Activated naive CD8-positive, alpha-beta T cell treated with anti-CD3 and anti-CD28 coated beads, Interleukin-2, amount 10 ng/mL, durations not matched to agents 7 days and 5 days (primary cell): ENCODE measurements at places on chromosomes 1 and 21.

DNA sequence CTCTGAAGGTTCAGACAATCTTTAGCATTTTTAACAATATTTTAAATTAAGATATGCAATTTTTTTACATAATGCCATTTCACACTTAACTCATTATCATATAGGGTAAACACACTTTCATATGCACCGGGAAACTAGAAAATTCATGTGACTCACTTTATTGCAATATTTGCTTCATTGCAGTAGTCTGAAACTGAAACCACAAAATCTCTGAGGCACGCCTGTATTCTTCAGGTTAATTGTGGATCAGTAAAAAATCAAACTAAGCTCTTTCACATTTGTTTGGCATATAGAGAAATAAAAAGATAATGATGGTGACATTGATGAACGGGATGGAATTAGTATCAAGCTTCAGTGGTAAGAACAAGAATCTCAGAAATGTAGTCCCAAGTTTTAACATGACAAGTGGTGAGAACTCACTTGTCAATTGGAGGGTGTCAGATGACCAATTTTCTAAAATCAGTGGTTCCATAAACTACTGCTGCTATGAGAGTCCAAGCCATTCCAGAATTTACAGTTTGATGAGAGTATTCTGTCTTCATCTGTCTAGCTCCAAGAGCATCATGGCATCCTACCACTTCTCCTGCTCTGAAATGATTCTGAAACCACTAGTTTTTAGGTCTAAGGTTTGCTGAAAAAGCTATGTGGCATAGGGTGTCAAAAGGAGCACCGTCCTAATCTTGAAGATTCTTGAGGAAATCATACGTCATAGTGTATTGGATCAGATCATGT is 281.0 kb downstream of the PTPRC start:
- no peak for DNase-seq

DNA sequence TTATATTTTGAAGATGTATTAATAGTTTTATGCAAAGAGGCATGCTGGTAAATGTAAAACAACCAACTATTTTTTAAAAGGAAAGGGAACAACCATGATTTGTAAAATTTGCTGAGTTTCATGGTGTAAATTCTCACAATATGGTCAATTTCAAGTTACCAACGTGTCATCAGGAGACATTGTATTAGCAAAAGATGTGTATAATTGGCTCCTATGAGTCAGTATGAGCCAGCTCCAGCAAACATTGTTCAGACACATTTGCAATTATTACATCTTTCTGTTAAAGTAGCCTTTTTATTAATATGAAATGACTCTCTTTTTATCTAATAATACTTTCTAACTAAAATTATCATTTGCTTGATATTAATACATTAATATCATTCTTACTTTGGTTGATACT is 15.3 kb downstream of the CFH start:
- DNase-seq: no peak

- DNase-seq: no peak
Measured at GRCh38 chr1:233859446-233859845, 45.0 kb upstream of the SLC35F3 start.

- no peak for DNase-seq
Measured at GRCh38 chr1:172863031-172863430, 187.7 kb downstream of the TNFSF18 start.

GRCh38 chr1:47187231-47187925 is 2.5 kb downstream of the PDZK1IP1 start:
- DNase-seq: no peak

DNA sequence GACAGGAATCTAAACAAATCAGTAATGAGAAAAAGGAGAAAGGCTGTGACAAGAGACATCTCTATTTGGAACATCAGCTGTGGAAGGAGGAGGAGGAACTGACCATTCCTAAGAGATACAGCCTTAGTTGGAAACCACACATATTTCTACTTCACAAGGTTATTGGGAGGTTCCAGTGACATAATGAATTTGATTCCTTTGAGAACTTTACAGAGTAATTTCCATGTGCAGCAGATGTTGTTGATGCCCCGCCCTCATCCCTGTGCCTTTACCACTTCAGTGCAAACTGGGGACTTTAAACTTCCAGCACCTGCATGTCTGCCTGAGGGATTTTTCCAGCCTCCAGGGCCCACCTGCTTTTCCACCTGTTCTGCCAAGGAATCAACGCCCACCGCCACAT is 9.3 kb upstream of the ST6GALNAC5 start:
- no peak for DNase-seq

- no peak for DNase-seq
Measured at GRCh38 chr21:42475036-42475435, 21.0 kb downstream of the RSPH1 start.

DNA sequence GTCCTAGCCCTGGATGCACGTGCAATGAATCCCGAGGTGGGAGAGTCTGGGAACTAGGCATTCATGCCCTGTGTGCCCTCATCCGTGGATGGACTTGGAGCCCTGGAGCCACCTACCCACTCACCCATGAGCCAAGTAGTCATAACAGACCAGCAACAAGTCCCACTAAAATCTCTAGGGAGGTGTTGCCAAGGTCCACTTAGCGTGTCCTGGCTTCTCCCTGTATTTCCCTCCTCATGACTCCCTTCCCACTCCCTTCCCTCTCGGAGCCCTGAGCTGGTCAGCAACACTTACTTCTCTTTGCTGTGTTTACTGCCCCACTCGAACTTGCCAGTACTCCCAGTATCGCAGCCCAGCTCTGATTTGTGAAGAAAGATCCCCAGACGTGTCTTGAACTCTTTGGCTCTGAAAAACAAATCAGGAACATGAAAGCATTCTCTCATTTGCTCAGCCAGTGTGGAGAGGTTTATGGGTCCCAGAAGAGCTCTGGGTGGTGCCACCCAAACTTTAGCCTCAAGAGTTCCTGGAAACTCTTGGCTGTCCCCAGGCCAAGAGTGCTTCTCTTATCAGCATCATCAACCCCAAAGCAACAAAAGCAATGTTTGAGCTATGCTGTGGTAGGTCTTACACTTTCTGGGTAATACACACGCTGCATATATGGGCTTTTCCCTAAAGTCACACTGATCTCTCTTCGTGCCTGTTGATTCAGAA is 1.1 kb downstream of the RGS16 start:
- DNase-seq: no peak

DNA sequence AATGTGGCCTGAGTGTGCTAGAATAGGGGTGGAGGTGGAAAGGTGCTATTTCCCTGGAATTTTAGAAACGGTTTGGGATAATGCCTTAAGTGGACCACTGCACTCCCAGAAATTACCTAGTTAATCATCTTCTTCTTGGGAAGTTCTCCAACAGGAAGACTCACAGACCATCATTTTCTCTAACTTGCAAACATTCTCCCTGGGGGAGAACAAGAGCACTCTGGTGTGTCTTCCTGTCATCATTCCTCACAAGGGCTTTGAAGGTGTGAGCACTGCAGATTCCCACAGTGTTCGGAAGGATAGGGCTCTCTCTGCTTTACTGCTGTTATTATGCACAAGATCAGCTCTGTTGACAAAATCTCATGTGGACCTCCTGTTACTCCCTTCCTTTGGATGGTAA is 54.9 kb upstream of the TSPAN2 start:
- no peak for DNase-seq

GRCh38 chr1:229149435-229149834 is 121.5 kb upstream of the RAB4A start:
- no peak for DNase-seq

GRCh38 chr1:67060811-67061218 is 6.9 kb upstream of the SLC35D1 start:
- DNase-seq: no peak

DNA sequence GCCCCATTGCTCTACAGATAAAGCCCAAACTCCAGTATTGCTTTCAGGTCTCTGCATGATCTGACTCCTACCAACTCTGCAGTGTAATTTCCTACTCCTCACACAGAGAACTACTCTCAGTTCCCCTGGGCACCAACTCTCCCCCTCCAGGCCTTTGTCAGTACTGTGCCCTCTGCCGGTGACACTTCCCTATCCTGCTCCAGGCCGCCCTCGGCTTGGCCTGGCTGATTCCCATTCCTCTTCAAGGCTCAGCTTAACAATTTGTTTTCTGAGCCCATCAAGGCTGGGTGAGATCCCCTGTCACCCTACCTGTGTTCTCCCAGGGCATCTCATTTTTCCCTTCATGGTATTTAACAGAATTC is 2.6 kb downstream of the SLAMF8 start:
- DNase-seq: no peak

DNA sequence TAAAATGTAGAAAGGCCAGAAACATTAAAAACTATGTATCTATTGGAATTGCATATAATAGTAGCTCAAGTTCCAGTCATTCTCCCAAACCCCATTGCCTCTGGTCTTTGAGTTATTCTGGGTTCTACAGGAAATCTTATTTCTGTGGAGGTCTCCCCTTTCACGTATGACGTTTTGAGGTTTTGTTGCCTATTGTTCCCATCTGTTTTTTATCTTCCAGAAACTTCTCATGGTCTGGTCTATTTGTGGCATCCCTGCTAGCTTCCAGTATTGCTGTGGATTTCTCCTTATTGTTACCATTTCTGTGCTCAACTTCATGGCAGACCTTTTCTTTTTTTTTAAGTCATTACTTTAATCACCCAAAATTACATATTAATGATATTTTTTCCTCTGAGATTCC is 43.3 kb downstream of the DTL start:
- DNase-seq: no peak

DNA sequence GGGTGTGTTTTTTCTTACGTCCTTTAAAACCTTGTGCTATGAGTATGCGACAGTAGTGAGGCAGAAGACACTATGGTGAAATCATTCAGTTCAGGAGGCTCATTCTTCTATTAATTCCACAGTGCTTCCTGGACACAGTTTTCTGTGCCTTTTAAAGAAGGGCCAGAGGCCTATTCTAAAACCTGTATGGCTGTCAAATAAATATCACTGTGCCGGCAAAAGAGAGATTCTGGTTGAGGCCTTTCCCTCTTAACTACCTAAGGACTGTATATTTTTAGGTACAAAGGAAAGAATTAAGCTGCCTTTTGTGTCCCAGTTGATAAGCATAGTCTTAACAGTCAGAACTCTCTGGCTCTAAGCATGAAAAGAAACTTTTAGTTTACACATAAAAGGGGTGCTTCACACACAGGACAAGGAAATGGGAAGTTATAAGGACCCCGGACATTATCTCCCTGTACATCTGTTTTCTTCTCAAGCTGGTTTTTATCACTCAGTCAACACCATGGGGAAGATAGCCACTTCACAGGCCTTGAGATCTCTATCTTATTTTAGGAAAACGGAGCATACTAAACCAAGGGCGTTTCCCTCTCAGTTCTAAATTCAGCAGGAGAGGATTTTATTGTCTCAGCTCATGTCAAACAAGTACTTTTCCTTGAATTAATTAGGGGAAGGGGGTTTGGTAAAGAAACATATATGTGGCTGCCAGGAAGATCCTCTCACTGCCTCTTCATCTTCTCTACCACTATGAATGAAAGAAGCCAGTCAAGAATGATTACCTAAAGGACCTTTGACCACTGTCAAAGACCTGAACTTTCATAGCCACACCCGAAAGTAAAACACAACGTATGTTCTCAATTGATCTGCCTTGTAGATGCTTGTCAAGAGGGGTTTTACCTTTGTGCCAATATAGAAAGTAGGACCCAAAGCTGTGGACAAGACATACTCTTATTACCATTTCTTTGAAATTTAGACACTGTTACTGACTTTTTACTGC is 71.4 kb upstream of the HSPA13 start:
- DNase-seq: no peak

GRCh38 chr1:10664251-10664650 is 132.2 kb downstream of the CASZ1 start:
- DNase-seq: no peak

DNA sequence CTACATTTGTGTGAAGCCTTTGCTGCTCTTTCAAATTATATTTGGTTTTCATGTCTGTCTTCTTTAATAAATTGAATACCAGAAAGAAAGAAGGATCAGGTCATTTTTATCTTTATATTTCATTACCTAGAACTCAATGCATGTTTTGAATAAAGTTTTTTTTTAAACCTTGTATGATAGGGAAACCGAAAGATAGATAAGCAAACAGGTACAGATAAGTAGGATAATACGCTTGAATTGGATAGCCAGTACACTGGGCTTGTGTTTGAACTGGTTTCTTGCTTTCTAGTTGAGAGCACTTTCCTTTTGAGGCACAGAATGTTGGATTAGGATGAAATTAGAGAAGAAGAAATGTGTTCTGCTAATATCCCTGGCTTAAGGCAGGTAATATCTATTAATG is 46.9 kb downstream of the PKN2 start:
- no peak for DNase-seq

GRCh38 chr1:190963321-190963720 is 485.7 kb upstream of the BRINP3 start:
- no peak for DNase-seq

DNA sequence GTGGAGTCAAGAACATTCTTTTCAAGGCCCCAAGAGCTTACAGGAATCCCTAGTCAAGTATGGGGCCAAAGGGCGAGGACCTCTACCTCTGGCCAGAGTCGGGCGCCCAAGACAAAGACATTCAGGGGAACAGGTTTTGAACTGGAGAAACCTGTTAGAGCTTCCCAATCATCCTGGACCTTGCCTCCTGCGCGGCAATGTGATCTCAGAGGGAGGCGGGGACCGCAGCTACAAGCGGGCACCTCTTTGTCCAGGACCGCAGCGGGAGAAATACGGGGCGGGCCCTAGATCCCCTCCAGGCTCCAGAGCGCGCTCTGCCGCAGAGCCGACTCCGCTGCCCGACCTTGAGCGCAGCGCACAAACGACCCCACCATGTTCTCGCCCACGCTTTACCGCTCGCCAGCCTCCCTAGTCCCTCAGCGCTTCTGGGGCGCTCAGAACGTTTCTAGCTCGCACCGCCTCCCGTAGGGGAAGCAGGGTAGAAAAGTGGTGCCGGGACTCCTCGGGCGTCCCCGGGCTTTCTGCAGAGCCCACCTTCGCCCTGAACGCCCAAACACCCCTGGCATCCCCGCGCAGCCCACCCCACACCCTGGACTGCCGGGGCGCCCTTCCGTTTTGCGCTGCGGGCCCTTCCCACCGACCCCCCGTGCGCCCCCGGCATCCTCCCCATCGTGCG is 28.1 kb downstream of the RABIF start:
- DNase-seq: peak; percentile 54

- DNase-seq: peak; percentile 69
Measured at GRCh38 chr1:46166521-46167462, 8.1 kb upstream of the TSPAN1 start.

DNA sequence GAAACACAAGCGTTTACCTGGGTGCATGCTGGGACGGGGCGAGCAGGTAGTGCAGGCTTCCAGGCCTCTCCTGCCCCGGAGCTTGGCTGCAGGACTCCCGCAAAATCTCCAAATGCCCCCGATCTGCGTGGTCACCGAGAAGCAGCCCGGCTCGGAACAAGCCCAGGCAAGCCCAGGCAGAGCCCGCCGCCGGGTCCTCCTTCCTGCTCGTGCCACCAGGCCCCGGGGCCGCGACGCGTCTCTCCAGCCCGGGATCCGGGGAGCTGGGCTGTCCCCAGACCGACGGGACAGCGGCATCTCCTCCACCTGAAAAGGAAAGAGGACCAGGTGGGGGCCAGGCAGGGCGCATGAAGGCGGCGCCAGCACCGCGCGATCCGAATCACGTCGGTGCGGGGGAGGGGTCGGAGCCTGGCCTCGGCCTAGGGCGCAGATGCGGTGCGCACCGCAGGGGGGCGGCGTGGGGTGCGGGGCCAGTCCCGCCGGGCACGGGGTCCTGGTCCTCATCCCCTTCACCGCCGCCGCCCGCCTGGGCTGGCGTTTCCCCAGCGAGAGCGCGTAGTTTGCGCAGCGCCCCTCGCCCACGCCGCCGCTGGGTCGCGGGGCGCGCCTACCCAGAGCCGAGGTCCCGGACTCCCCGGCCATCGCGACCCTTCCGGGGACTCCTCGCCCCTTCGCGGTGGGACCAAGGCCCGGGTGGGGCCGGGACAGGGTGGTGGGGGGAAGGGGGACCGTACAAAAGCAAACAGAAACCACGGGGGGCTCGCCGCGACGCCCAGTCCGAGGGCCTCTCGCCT is 52.4 kb upstream of the H6PD start:
- DNase-seq: peak; percentile 68

GRCh38 chr1:10694274-10694632 is 102.2 kb downstream of the CASZ1 start:
- no peak for DNase-seq
